ENCODE measurements at places on chromosomes 1 and 21.
A peak's percentile ranks its signal among the peaks of the same experiment; 100 is the strongest.

DNA sequence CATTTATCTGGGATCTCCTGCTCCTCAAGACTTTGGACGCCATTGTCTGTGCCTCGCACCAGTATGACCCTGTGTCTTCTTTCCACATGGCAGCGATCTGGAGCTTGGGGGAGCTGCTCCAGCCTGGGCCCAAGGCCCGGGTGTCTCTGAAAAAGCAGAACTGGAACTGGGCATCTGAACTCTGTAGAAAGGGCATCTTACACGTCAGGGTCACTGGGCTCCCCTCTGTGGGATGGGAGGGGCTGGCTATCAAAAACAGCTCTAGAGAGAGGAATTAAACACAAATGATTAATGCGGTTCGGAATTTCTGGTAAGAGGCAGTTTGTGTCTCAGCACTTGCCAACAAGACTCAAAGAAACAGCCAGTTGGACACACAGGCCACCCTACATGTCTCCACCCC, 16.1 kb downstream of the FCRL1 start:
- DNase-seq: no peak

- no peak for DNase-seq
Measured at GRCh38 chr1:151482017-151482416, 22.7 kb upstream of the POGZ start.

GRCh38 chr1:22018583-22019559, 17.4 kb downstream of the CELA3A start:
- DNase-seq: peak; percentile 24

DNA sequence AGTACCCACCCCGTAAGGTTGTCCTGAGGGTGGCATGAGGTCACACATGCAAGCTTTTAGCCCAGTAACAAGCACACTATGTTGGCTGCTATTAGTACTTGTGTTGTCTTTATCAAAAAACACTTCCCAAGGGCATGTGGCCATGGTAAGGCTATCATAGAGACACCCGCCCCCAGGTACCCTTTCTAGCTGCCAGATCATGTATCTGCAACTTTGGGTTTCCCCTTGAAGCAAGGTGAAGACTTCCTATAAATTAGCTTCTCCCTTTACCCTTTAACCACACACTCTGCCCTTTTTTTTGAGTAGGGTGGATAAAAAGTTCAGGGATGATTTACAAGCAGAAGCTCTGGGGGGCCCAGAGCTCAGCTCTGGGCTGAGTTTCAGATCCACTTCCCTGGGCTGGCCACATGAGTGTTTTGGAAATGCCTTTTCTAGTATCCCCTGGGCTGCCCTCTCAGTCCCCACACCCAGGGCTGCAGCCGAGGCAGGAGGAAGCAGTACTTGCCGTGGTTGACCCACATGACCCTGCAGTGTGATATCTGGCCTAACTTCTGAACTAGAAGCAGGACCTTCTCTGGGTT, 2.0 kb downstream of the ZDHHC18 start:
- no peak for DNase-seq

DNA sequence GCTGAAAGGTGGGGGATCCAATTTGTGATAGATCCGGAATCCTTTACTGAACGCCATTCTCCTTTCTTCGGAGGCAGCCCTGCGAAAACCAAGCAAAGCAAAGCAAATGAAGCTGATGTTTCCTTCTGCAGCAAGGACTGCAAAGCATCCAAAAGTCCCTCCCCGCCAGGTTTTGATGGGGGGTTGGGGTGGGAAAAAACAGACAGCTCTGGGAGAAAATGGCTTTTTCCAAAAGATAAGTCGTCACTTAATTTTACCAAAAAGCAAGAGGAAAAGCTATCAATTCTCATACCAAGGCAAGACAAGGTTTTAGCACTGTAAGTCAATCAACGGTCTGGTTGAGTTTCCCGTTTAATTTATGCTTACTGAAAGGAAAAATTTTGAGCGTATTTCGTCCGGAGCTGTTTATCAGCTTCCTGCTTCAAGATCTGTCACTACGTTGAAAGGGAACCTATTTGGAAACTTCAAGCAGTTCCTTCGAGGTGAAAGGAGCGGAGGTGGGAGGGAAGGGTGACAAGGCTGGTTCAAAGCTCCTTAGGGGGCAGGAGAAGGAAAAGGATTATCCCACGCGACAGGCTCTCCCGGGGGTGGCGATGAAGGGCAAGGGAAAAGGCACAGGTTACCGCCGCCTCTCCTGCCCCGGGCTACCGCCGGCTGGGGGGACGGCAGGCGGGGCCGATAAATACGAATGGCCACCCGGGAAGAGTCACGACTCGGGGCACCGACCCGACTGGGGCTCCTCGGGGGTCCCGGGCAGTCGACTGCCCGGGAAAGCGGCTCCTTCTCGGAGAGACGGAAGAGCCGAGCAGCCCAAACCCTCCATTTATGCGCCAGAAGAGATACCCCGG, 750 bp downstream of the SYNJ1 start:
- DNase-seq: peak; percentile 37

DNA sequence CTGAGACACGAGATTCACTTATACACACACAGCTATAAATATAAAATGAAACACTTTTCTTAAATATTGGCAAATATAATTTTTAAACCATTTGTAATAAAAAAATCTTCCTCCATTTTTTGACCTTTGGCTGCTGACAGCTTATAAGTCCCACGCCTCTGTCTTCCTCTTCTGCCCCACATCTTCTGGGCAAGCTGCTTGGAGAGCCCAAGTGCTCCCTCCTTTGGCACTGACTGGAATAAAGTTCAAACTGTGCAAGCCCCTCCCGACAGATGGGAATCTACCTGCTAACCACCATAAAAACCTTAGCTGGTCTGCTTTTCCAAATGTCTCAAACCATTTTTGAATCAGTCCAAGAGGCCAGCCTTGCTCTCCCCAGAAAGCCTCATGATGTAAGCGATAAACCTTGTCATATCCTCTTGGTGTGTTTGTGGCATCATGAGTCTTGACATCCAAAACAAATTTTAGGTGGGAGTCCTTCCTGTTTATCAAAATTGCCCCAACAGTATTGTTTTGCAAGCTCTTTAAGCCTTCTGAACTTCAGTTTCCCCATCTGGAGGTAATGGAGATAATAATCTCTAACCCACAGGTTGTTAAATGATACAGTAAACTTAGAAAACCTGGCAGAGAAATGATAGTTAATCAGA, 99.8 kb downstream of the SNX7 start:
- DNase-seq: no peak

- no peak for DNase-seq
Measured at GRCh38 chr1:207203541-207203940, 99.5 kb downstream of the C4BPA start.

DNA sequence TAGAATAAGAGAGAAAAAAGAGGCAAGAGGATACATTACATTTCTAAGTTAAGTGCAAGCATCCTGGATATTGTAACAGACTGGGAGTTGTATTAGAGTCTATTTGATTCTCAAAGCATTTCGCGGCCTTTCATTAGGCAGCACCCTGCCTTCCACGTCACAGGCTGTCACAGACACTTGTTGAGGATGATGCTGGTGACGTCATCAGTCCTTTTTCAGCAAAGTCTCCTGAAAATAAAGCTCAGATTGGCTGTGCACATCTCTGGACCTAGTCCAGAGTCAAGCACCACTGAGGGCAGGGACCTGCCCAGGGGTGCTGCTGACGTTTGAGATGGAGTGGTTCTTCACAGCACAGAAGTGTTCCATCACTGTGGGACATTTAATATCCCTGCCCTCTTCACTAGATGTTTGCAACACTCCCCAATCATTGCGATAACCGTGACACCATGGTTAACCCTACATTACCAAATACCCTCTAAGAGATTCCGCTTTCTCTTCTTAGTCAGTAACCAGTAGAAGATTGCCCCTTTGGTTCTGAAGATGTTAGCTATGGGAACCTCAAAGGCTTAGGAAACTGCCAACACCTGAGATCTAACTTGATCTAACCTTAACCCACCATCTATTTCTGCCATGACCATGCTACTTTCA, 72.7 kb upstream of the F3 start:
- no peak for DNase-seq

DNA sequence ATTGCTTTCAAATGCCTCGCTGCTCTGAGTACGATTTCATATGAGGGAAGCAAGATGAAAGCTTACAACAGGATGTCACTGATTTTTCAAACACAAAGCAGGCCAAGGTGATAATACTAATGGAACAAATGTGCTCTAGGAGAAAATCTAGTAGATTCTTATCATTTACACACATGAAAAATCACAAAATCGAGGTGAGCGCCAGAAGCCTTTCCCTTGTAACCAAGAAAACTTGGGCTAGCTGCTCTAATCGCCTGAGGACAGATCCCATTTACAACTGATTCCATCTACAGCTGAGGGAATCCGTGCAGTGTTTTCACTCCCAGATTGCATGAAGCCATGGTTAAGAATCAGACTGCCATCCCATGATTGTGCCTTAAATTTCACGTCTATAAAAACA, 117.5 kb downstream of the TM2D1 start:
- no peak for DNase-seq

DNA sequence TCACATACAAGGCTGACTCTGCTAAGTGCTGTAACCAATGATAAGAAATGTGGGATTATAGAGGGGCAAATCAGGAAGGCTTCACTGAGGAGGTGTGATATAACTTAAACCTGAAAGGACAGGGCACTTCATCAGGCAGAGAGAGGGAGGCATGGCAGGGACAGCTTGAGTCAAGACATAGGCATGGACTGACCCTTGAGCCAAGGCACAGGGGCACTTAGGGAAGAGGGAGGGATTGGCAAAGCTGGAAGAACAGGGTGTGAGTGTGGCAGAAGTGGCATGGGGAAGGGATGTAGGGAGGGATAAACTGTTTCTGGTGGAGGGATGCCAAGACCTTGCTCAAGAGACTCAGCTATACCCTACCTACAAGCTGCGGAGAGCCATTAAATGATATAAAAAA, 81.3 kb downstream of the PLXNA2 start:
- DNase-seq: no peak

DNA sequence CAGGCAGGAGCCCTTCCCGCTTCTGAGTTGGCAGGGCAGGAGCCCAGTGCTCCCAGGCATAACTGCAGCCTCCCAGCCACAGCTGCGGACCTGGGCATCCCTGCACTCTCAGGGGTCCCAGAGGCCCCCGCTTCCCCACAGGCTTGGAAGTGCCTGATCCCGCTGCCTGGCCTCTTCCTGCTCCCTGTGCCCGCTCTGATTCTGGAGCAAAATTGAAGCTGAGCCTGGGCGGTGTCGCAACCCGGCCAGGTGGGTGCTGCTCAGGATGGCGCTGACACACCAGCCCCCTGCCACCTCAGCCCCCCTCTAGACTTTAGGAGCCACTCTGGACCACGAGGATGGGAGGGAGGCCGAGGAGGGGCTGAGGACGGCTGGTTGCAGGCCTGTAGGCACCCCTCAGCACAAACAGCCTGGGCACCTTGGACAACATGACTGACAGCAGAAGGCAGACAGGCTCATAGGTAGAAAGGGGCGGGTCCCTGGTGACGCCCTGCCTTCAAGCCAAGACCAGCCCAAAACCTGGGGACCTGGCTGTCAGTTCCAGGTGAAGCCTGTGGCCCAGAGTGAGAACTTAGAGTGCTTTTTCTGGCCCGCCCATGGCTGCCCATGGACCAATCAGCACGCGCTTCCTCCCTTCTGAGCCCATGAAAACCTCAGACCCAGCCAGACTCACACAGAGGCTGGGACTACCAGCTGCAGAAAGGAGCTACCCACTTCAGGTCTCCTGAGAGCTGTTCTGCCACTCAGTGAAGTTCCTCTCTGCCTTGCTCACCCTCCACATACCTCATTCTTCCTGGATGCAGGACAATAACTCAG, 7.2 kb downstream of the HLCS start:
- no peak for DNase-seq

DNA sequence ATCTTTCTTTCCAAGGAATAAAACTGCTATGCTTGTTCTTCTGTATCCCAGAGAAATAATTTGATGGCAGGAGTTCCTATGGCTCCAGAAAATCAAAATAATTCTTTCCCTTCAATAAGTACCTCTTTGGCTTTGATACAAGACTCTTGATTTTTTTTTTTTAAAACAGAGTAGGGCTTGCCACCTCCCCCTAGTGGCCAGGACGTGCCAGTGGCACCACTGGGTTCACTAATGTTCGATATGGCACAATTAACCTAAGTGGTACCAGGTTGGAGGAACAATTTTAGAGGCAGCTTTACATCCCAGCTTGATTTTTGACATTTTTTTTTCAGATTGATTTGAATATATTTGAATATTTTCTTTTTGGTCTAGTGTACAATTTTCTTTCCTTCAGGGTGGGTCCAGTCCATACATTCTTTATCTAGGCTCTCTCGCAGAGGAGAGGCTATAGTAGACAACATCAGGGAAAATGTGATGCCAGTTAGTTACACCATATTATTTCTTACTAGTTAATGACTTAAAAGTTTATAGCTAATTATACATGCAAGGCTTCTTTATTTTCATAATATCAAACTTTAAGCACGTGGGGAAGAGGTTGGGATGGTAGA, 330.9 kb downstream of the S1PR1 start:
- peak; percentile 19 for DNase-seq

DNA sequence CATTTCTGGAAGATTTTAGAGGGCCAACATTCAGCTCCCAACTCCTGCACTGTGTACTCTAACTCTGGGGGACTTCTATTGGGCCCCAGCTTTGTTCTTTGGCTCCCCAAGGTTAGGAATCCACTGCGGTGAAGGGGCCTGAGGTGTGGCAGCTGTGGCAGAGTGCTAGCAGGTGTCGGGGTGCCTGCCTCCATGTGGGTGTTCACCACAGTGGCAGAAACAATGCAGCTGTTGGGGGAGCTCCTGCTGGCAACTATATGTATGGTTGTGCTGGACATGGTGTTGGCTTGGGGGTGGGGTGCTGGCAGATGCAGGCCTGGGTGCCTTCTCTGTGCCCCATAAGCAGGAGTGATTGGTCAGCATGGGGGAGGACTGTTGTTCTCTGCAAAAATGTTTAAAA, 95.5 kb downstream of the ST6GALNAC3 start:
- no peak for DNase-seq

GRCh38 chr1:153795934-153796785, 21.0 kb downstream of the SLC27A3 start:
- no peak for DNase-seq

GRCh38 chr1:115922801-115923200, 53.5 kb upstream of the SLC22A15 start:
- peak; percentile 15 for DNase-seq

DNA sequence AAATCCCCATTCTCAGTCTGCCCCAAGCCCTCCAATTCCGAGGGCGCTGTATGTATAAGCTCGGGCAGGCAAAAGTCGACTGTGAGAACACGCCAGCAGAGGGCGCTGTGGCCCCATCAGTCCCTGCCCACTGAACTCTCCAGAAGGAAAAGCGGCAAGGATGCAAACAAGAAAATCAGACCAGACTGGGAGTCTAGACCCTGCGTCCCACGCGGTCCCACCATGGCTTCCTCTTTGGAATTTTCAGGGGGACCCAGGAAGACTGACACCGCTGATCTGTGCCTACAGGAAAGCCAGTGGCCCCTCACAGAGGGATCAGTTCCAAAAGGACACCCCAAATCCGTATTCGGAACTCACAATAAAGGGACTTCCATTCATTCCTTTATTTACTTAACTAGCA, 19.5 kb downstream of the TEX35 start:
- DNase-seq: peak; percentile 77

Measured in NCI-H446 (cell line).